ENCODE measurements at places on chromosomes 12 and 14. TPM values are rescaled to one million over a fixed set of nuclear protein-coding genes. Genes with fewer than 3 reads are reported as not detected.

LYZ gene
- not detected for total RNA-seq

SCAF11 gene
- total RNA-seq = 64.9 TPM

HHIPL1 gene
- 1.7 TPM for total RNA-seq

LHX5 gene
- total RNA-seq = 0.05 TPM

CLEC6A gene
- not detected for total RNA-seq

KRT85 gene
- total RNA-seq = not detected

OR6J1 gene
- not detected for total RNA-seq

LTBR gene
- total RNA-seq = 74.0 TPM

EFS gene
- 0.17 TPM for total RNA-seq

POTEM gene
- total RNA-seq = not detected

PTCSC3 gene
- not detected for total RNA-seq

RTL1 gene
- not detected for total RNA-seq

GNB3 gene
- 0.28 TPM for total RNA-seq

GLI1 gene
- total RNA-seq = 0.17 TPM

KERA gene
- total RNA-seq = not detected

FLRT2 gene
- 216 TPM for total RNA-seq

TAOK3 gene
- total RNA-seq = 31.9 TPM

GZMH gene
- not detected for total RNA-seq

BATF gene
- 3.2 TPM for total RNA-seq

DENR gene
- total RNA-seq = 39.8 TPM

PDE3A gene
- total RNA-seq = 3.1 TPM

SLC38A4 gene
- 7.3 TPM for total RNA-seq

ZNF705A gene
- under 0.01 TPM for total RNA-seq

DEPDC4 gene
- 0.17 TPM for total RNA-seq

TGFB3 gene
- total RNA-seq = 4.1 TPM

RNU4-1 gene
- total RNA-seq = under 0.01 TPM

PPM1H gene
- 2.3 TPM for total RNA-seq

MYF6 gene
- not detected for total RNA-seq

IGFBP6 gene
- 4.9 TPM for total RNA-seq

RHOJ gene
- total RNA-seq = 76.3 TPM

KRT6A gene
- 1.9 TPM for total RNA-seq

ADAM21 gene
- 0.33 TPM for total RNA-seq

TMX1 gene
- total RNA-seq = 62.8 TPM

CDK17 gene
- total RNA-seq = 232 TPM

KLRG1 gene
- 0.68 TPM for total RNA-seq

ITGA7 gene
- total RNA-seq = 0.68 TPM

GSG1 gene
- total RNA-seq = not detected

COCH gene
- 1.2 TPM for total RNA-seq

TMEM117 gene
- total RNA-seq = 4.8 TPM

SLCO1B3 gene
- total RNA-seq = not detected

FOXN4 gene
- total RNA-seq = not detected

B4GALNT1 gene
- total RNA-seq = 0.14 TPM

DACT1 gene
- 0.05 TPM for total RNA-seq

KLHL33 gene
- 0.17 TPM for total RNA-seq

AVPR1A gene
- under 0.01 TPM for total RNA-seq

LRRC10 gene
- not detected for total RNA-seq

TMTC1 gene
- total RNA-seq = 19.2 TPM

All from dermis blood vessel endothelial cell (primary cell).